Ammon's horn (tissue), 1 donor: ENCODE measurements at places on chromosomes 3 and 15.

DNA sequence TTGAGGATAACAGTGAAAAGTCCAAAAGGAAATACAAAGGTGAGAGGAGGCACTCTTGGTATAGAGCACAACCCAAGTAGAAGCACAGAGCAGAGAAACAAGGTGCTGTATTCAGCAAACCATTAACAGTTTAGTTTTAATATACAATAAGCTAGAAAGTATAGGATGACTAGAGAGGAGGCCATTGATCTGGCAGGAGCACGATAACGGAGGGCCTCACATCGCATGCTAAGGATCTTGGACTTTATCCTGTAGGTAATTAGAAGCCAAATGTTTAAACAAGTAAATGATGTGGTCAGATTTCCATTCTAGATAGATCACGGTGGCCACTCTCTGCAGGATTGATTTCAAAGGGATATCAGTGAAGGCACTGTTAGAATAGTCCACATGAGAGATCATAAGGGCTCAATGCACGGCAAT lies 935.0 kb downstream of the ROBO1 start:
- DNase-seq: no peak

DNA sequence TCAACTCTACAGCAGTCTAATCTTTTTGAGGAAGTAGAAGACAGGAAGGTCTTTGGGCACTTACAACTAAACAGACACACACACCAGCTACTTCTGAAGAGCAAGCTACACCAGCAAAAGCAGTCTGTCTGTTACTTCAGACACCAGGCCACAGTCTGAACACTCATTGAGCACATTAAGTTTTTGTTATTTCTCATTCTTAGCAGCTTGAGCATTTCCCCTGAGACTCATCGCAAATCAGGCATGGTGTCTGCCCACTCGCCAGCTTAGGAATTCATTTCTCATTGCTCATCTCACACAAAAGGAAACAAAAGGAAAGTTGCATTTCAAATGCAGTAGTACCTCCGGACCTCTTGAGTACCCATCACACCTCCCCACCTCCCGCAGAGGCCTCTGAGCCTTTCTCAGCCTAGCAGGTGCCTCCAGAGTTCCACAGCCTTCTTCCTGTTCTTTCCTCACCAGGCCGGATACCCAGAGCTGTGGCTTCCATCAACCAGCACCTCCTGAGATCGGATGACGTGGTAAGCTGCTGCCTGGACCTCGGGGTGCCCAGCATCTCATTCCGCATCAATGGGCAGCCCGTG lies 302.0 kb downstream of the RYR3 start:
- peak; percentile 8 for DNase-seq

- no peak for DNase-seq
Observed at GRCh38 chr15:80790236-80790635, 11.1 kb downstream of the CEMIP start.

DNA sequence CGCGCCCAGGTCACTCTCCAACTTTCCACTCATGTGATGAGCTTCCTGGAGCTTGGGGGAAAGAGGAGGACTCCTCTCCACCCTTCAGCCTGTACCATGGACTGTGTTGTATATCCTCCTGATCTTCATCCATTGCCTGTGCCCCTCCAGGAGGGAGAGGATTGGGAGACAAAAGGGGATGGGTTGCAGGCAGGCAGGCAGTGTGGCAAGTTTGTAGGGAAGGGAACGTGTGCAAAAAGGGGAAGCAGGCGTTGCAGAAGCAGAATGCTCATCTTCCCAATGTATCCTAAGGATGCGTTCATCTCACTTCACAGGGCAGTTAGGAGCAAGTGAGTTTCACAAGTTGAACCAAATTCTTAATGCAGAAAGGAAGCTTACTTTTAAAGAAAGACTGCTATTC lies 28.1 kb upstream of the GHSR start:
- DNase-seq: peak; percentile 16

GRCh38 chr3:139893963-139894642 lies 40.9 kb upstream of the CLSTN2 start:
- DNase-seq: no peak

DNA sequence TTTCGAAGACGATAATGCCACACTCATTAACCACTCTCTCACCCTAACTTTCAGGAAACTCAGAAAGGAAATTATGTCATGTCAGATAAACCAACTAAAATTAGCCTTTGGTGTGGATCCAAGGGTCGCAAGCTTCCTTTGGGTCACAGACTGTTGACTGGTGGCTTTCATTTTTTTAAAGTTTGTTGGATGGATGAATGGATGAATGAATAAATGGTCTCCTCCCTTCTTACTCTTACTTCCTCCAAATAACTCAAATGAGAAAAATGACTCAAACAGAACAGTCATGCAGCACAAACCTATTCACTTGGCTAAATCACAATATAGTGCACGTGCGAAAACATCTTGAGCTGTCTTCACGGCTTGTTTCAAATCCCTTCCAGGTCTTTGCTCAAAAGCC lies 82.9 kb upstream of the HACD2 start:
- no peak for DNase-seq

GRCh38 chr3:187383246-187383645 lies 15.1 kb downstream of the RTP4 start:
- DNase-seq: no peak

GRCh38 chr15:57382215-57382614 lies 5.9 kb downstream of the CGNL1 start:
- no peak for DNase-seq

DNA sequence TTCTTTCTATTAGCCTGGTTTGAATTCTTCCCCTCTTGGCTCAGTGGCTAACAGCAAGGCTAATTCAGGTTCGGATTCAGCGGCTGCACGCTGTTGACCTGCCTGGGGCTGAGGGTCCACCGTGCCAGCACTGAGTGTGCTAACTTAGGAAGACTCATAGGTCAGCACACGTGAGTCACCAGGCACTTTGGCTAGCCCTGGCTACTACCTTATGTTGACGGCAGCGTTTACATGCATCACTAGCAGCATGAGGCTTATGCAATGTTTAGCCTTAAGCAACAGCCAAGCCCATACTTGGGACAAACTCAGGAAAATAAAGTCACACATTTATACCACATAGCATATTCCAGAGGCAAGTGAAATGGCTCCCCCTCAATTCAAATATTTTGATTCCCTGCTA lies 137.7 kb downstream of the RAB11A start:
- DNase-seq: no peak

DNA sequence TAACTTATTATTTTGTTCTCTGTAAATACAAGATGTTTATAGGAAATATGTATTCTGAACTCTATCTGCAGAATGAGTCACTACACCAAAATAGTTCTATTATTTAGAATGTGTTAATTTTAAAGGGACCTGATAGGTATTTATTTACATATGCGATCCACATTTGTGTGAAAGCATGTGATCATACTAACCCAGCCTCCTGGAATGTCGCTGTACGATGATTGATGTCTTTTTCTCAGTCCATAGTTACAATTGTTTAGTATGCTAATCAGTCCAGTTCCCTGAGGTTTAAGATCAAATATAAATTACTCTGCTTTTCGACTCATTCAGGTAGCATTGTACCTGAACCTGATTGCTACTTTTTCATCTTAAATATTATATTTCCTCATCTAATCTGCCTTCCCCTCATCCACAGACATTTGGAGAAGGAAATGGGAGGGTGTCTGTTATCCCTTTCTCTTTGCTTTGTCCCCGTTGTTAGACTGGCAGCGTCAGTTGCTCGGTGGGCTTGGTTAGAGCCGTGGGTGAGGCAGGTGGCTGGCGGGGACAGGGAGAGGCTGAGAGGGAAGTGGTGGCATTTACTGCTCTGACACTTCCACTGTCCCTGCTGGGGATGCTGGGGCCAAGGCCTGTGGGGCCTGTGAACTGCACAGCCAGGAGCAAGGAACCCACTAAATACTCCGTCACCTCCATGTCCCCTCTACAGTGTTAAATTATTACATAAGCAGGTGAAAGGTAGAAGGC lies 27.8 kb upstream of the NR2E3 start:
- DNase-seq: no peak

DNA sequence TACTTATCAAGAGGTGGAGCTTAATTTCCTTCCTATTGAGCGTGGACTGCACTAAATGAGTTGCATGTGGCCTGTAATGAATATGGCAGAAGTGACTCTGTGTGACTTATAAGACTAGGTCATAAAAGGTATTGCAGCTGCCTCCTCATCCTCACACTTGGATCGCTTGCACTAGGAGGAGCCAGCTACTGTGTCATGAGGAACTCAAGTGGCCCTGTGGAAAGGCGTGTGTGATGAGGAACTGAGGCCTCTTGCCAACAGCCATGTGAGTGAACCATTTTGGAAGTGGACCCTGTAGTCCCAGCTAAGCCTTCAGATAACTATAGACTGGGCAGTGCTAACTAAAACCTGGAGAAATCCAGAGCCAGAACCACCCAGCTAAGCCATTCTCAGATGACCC lies 7.1 kb upstream of the SLC30A4 start:
- no peak for DNase-seq

- DNase-seq: no peak
Observed at GRCh38 chr15:71149646-71150557, 34.6 kb downstream of the THSD4 start.
